RCC 7860 (cell line): ENCODE measurements at places on chromosomes 4 and X.

- no peak for DNase-seq
These were observed 39.2 kb upstream of the GPR78 start for GRCh38 chr4:8540991-8541390.

DNA sequence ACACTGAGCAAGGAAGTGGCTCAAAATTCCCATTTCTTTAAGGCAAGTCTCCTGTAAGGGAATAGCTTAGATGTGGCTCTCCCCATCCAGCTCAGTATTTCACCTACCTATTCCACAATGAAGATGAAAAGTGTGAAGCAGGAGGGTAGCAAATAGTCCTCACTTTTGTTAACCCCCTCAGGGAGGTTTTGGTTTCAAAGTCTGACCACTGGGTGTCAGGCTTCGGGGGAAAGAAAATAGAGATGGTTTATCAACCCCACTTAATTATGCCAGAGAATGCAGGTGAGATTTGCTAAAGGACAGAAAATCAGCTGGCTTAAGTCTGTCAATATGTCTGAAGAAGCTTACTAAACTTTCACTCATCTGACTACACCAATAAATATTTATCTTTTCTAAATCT, 69.5 kb downstream of the DHX15 start:
- no peak for DNase-seq

- no peak for DNase-seq
These were observed 946.6 kb downstream of the STIM2 start for GRCh38 chr4:27807207-27807606.

- no peak for DNase-seq
These were observed 36.5 kb downstream of the EFNB1 start for GRCh38 chrX:68865300-68865699.

- no peak for DNase-seq
These were observed 142.9 kb downstream of the ASB9 start for GRCh38 chrX:15127010-15127409.

- DNase-seq = no peak
These were observed 179.4 kb upstream of the CASK start for GRCh38 chrX:42102586-42103282.

DNA sequence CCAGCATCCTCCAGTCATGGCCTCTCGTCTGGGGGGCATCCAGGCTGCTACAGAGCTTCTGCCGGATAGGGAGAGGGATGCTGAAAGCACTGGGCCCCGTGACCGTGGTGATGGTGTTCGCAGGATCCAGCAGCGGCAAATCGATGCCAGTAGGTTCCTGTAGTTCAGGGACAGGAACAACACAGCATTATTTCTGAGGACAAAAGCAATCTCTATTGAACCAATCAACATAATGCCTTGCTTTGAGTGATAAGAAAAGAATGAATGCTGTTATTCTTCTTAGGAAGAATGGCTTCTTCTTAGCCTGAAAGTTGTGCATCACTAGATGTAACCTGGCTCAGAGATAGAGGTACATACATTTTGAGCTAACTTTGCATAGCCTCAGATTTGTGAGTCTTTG, 378.6 kb downstream of the UNC5C start:
- DNase-seq = no peak

GRCh38 chr4:87977521-87978278, 2.2 kb downstream of the SPP1 start:
- DNase-seq = no peak

DNA sequence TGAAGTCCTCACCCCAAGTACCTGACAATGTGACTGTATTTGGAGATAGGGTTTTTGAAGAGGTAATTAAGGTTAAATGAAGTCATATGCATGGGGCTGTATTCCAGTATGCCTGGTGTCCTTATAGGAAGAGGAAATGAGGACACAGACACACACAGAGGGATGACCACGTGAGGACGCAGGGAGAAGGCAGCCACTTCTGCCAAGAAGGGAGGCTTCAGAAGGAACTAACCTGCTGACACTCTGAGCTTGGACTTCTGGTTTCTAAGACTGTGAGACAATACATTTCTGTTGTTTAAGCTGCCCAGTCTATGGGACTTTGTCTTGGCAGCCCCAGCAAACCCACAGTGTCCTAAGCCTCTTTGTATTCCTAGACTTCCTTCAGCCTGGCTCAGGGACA, 3.0 kb upstream of the SLC2A9 start:
- DNase-seq = no peak

DNA sequence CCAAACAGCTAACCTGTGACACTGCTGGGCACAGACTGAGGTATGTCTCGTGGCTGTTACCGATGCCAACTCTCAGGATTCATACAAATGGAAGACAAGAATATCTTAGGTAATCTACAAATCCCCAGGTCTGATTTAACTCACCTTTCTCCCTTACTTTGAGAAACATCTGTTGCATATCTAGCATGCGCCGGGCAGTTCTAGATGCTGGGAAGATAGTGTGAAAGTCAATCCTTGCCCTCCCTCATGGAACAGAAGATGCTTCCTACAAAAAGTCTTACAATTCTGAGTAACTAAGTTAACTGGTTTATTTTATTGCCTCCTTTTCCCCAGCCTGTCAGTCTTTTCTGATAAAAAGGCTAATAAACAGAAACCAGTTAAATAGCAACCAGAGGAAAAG, 212.2 kb upstream of the FAT1 start:
- DNase-seq = no peak

GRCh38 chrX:49186125-49187027, at the start of gene PRICKLE3:
PRICKLE3 (minus strand) TSS chrX:49186373; CDS start chrX:49186297, 76 bp downstream.
- DNase-seq = peak; percentile 56

DNA sequence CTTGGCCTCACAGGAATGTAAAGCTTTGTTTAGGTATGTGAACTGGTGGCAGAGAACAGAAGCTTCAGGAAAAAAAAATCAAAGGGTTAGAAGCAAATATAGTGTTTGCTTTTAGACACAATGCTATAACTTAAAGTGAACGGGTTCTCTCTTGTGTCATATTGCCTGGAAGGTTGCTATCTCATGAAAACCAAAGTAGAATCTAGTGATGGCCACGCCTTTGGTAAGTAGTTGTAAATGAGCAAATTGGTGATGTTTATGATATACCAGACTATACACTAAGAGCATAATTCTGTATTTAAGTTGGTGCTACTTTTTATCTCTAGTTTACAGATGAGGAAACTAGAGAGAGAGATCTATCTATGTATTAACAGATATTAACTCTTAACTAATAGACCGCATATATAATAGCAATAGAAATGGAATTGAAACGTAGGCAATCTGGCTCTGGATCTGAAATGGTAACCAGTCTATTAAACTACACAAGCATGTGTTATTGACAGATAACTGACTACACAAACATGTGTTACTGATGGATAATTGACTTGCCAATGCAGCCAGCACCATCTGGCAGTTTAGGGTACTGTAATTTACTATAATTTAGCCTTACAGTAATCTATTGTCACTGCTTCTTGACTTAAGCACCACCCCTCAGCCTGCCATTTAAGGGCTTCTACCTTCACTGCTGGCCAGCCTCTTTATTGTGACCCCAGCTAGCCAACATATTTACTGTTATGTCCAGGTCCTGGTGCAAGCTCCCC, 40.8 kb downstream of the HCCS start:
- no peak for DNase-seq

GRCh38 chr4:3865986-3866812, 100.0 kb downstream of the ADRA2C start:
- no peak for DNase-seq

- no peak for DNase-seq
These were observed 14.7 kb downstream of the GAK start for GRCh38 chr4:917466-917865.

DNA sequence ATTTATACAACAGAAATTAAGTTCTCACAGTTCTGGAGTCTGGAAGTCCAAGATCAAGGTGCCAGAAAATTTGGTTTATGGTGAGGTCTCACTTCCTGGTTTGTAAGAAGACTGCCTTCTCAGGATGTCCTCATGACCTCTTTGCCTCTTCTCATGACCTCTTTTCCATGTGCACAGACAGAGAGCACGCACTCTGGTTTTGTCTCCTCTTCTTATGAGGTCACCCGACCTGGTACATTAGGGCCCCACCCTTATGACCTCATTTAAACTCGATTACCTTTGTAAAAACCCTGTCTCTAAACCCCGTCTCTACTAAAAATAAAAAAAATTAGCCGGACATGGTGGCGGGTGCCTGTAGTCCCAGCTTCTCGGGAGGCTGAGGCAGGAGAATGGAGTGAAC, 155.9 kb downstream of the KIT start:
- DNase-seq = no peak

DNA sequence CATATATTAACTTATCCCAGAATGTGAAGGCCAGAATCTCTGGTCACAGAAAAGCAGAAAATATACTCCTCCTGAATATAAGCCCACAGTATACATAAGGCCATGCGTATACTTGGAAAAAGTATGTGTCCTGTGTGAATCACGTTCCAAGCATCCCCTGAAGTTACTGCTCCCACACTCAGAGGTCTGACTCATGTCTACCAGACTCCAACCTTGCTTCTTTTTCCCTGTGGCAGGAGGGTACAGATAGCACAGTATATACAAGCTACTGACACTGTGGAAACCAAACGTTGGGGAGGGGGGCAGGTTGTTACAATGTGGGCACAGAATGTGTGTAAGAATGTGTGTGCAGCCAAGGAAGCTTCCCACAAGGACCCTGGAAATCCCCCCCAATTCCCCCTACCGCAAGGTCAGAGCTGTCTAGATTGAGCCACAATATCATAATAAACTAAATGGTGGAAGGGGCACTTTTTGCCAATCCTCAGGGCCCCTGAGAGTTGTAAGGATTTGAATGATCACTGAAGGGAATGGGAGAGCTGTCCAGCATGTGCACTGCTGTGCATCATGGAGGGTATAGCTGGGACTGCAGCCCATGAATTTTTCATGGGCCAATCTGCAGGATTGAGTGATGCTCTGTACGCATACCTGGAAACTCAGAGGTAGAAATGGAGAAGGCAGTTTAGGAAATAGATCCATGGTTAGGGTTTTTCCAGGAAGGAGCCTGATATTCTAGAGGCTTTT, 7.4 kb upstream of the RELL1 start:
- DNase-seq = peak; percentile 95

GRCh38 chr4:139686130-139686529, 20.5 kb downstream of the MGST2 start:
- DNase-seq = no peak

DNA sequence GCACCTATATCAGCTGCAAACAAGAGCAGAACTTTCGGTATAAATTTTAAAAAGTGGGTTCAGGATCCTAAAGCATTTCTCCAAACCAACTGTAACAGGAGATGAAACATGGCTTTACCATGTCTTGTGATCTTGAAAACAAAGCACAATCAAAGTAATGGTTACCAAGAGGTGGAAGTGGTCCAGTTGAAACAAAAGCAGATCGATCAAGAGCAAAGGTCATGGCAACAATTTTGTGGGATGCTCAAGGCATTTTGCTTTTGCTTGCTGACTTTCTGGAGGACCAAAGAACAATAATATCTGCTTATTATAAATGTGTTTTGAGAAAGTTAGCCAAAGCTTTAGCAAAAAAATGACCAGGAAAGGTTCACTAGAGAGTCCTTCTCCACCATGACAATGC, 116.9 kb upstream of the RAP2C start:
- no peak for DNase-seq

GRCh38 chrX:29281078-29281742, 694.0 kb downstream of the IL1RAPL1 start:
- DNase-seq = no peak

- no peak for DNase-seq
These were observed 7.8 kb upstream of the HAUS3 start for GRCh38 chr4:2249526-2250356.

DNA sequence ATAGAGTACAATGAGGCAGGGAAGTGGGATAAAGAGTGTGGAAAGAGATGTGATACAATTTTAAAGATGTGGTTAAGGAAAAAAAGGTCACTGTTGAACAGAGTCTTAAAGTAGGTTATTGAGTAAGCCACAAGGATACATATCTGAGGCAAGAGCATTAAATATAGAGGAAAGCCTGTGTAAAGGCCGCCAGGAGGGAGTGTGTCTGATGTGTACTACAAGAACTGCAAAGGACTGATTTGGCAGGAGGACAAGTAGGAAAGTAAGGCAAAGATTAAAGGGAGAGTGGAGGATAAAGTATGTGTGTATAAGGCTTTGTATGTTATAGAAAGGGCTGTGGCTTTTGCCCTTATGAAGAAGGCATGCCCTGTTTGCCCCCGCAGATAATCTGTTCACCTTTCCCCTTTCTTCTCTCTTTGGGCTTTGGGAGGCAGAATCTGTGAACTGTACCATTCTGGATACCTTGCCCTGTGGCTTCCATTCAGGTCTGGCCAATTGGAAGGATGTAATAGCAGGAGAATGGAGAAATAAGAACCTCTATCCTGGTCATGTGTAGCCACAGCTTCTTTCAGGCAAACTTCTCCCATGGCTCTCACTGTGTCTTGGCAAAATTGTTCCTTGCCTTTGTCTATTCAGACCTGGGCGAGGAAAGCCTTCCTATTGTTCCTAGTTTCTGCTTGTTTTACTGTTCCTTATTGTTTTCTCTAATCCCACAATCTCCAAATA, 68.9 kb upstream of the FAM47B start:
- no peak for DNase-seq

DNA sequence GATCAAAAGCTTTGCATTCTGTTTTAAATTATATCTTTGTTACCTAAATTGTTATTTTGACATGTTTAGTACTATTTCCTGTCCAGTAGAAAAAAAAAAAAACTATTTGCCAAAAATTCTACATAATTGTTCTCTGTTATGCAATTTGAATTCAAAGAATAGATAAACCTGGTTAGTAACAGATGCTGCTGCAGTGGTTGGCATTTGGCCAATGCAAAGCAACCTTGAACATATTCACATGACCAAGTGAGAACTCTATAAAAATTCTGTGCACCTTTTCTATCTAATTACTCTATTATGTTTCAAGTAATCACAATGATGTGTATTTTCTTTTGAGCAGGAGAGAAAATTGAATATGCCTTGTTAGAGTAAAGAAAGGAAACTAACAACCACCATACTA, 1473.4 kb downstream of the RPA4 start:
- DNase-seq = no peak

- DNase-seq = no peak
These were observed 61.2 kb upstream of the AFAP1 start for GRCh38 chr4:8000721-8001491.

GRCh38 chrX:47992669-47993068, 11.1 kb downstream of the ZNF182 start:
- DNase-seq = no peak

GRCh38 chr4:127182687-127183086, 450.1 kb upstream of the INTU start:
- DNase-seq = no peak

DNA sequence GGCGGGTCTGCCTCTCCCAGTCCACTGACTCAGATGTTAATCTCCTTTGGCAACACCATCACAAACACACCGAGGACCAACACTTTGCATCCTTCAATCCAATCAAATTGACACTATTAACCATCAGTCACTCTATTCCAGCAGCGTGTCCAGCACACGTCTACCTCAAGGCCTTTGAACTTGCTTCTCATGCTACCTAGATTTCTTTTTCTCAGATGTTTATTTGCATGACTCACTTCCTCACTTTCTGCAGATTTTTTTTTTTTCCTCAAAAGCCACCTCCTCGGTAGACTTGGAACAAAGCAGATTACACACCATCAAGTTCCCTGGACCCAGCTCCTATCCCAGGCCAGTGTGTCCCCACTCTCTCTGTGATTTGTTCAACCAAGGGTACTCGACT, 49.5 kb downstream of the SUPT20HL2 start:
- DNase-seq = peak; percentile 30
